ENCODE measurements at places on chromosomes 11 and 22. TPM values are rescaled to one million over a fixed set of nuclear protein-coding genes. Genes with fewer than 3 reads are reported as not detected.

Gene OSBPL5
- total RNA-seq = 17.3 TPM

Gene TMPRSS4
- total RNA-seq = not detected

Gene MMP27
- not detected for total RNA-seq

Gene KIRREL3
- 0.44 TPM for total RNA-seq

Gene PKNOX2
- 13.8 TPM for total RNA-seq

Gene C11orf21
- 4.8 TPM for total RNA-seq

Gene MYBPC3
- total RNA-seq = 1,049 TPM

Gene KCNE3
- total RNA-seq = 2.6 TPM

Gene TMEM191C
- total RNA-seq = 0.82 TPM

Gene HPS4
- total RNA-seq = 13.2 TPM

Gene MS4A7
- 37.1 TPM for total RNA-seq

Gene CD3G
- 1.4 TPM for total RNA-seq

Gene OSBP2
- 11.6 TPM for total RNA-seq

Gene OR1S2
- not detected for total RNA-seq

Gene AQP11
- total RNA-seq = 0.94 TPM

Gene B4GALNT4
- 2.4 TPM for total RNA-seq

Gene SYT8
- not detected for total RNA-seq

Gene OR56A1
- not detected for total RNA-seq

Gene OR52I1
- total RNA-seq = not detected

Gene MMP13
- not detected for total RNA-seq

Gene LRRC10B
- total RNA-seq = 0.74 TPM

Gene ACR
- not detected for total RNA-seq

Gene USP2
- total RNA-seq = 68.8 TPM

Gene LINC01488
- not detected for total RNA-seq

Gene APOA4
- not detected for total RNA-seq

Gene SHISAL1
- 4.2 TPM for total RNA-seq

Gene OVCH2
- not detected for total RNA-seq

Gene MYO7A
- 7.5 TPM for total RNA-seq

Gene CCDC73
- total RNA-seq = not detected

Gene SMTNL1
- total RNA-seq = not detected

Gene OR4D5
- not detected for total RNA-seq

Gene PTPRJ
- total RNA-seq = 6.7 TPM

Gene PC
- total RNA-seq = 21.2 TPM

Gene CREB3L1
- total RNA-seq = 28.0 TPM

Gene HSD17B12
- total RNA-seq = 119 TPM

Gene MAPK8IP1
- 6.9 TPM for total RNA-seq

Gene KCNK4
- total RNA-seq = not detected

Gene LBHD1
- total RNA-seq = 4.1 TPM

Gene BTBD10
- 19.5 TPM for total RNA-seq

Gene HORMAD2
- total RNA-seq = not detected

Gene ARHGAP32
- 8.9 TPM for total RNA-seq

Gene IRF7
- total RNA-seq = 12.1 TPM

Gene OR5B21
- not detected for total RNA-seq

Gene CDC42EP1
- 44.6 TPM for total RNA-seq

Gene RHOD
- total RNA-seq = 42.8 TPM

Gene VWA5A
- 7.6 TPM for total RNA-seq

Gene EMID1
- total RNA-seq = 1.8 TPM

Data from left cardiac atrium (tissue), 4 donors.